SHP77 treated with DMSO at 0.1 percent for 48 hours (cell line): ENCODE measurements at places on chromosomes 3 and 15.
A peak's percentile ranks its signal among the peaks of the same experiment; 100 is the strongest.

DNA sequence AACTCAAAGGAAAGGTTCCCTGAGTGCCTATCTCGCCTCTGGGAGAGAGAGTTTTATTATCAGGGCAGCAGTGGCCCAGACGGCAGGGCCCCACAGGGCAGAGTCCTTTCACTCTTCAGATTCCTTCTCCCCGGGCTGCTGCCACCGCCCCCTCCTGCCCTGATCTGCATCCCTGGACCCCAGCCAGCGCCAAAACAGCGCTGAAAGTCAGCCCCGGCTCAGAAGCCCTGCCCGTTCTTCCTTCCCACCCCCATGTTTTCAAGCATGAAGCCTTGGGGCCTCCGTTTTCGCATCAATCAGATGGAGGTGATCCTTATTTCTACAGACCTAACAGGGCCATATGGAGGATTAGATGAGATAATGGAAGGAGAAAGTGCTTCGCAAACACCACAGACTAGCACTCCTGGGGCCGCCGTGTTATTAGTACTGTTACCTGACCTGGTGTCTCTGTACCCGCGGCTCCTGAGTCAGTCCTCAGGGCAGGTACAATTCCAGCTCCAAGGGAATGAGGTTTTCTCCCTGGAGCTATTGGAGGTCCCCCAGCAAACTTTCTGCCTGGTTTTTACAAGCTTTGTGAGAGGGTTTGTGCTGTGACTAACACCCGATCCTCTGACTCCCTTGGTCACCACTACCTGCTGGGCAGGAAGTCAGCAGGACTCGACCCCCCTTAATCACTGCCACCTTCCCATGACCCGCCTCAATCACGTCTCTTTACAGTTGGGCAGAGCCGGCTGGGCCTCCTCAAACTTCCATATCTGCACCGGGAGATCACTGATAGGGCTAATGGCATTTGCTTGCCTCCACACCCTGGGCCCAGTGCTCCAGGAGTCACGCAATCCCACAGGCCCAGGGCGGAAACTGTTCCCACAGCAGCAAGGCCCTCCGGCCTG is 39.5 kb upstream of the TSEN2 start:
- DNase-seq, result no peak

GRCh38 chr15:85780225-85780985 is 14.3 kb downstream of the KLHL25 start:
- no peak for DNase-seq

DNA sequence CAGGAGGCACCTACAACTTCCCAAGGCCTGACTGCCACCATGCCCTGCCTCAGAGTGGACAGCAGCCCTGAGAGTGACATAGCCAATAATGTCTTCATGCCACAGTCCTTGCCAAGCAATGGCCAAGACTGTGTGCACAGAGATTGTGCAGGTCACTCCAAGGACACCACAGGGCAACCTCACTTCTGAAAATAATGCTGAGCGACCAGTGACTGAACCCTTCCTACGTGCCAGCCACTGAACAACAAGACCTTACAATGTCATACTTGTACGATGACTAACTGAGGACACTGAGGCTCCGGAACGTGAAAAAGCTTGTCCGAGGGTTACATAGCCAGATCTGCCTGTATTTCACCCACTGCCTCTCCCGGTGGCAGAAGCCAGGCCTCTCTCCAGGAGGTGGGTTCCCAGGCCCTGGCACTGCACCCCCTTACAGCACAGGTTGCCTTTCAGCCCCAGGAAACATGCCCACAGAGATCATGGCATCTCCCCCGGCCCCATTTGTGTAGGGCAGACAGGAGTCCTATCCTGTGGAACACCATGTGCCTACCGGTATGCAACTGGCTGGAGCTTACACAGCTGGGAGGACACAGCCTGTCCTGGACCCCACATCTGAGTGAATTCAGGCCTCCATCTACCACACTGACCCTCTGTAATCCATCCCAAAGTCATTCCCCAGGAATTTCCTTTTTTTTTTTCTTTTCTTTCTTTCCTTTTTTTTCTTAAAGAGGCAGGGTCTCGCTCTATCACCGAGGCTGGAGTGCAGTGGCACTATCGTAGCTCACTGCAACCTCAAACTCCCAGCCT is 72.3 kb downstream of the SLC12A8 start:
- no peak for DNase-seq

- no peak for DNase-seq
Measured at GRCh38 chr3:40170395-40170794, 139.1 kb upstream of the EIF1B start.

DNA sequence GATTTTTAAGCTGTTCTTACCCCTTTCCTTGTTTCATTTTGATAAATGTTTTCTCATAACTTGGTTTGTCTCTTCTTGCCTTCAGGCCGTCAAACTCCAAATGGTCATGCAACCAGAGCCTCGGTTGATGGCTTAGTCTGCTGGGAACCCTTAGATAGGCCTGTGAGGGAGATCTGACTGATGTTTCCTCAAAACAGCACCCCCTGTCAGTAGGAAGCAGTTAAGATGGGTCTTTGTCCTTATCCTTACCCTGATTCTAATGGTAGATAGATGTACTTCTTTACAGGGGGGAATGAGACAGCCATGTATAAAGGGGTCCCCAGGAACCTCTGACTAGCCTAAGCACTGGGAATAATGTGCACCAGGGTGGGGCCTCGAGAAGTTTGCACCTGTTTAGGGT is 16.3 kb upstream of the OR5H1 start:
- DNase-seq, result no peak

- DNase-seq, result no peak
Measured at GRCh38 chr3:39631136-39631535, 163.7 kb downstream of the MOBP start.

- DNase-seq, result no peak
Measured at GRCh38 chr3:136177876-136178275, 18.3 kb downstream of the MSL2 start.

DNA sequence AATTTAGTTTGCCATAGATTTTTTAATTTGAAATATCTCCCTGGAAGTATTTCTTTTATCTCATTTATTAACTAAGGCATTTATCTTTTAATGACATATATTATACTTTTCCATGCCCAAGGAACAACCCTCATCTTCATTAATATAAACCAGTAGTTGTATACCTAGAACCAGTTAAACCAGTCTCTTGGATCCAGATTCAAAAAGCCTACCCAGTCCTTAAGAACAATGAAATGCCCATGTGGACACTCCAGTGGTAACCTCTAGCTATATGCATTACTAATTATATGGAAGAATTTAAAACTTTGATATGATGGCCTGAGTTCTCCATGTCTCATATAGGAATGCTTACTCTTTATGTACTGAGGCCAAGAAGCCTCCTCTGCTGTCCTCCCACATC is 4.8 kb downstream of the SIDT1 start:
- DNase-seq, result no peak

- no peak for DNase-seq
Measured at GRCh38 chr3:79199966-79200365, 567.8 kb downstream of the ROBO1 start.

GRCh38 chr3:36303286-36303685 is 77.0 kb upstream of the STAC start:
- DNase-seq, result no peak

DNA sequence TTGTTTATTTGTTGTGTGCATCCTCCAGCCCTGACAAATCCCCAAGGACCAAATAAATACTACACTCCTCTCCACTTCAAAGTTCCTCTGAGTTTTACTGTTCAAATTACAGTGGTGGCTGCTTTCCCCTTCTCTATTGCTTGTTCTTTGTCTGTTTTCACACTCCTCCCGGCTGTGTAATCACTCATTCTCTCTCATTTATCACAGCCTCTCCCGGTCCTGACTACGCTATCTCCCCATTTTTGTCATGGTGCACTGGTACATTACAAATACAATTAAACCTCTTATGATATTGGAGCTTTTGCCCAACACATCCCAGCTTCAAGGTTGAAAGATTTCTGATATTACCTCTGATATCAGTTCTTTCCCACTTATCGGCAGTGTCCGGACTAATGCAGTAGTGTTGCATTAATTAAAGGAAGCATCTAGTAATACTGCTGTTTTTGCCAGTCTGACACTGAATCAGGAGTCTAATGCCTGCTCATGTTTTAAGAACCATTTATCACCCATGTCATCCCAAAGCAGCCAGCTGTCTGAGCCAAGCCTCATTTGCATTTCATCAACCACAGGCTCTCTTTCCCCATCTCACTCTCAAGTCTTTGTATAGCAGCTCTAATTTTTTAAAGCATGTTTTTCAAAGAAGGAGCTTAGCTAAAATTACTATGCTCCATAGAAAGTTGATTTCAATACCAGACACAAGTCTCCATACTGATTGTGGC is 740.5 kb downstream of the ROBO2 start:
- no peak for DNase-seq

GRCh38 chr3:144556392-144556791 is 584.8 kb downstream of the DIPK2A start:
- DNase-seq, result no peak

- no peak for DNase-seq
Measured at GRCh38 chr3:133271539-133271938, 128.3 kb upstream of the BFSP2 start.

- DNase-seq, result peak; percentile 41
Measured at GRCh38 chr3:148309390-148310035, 388.2 kb upstream of the AGTR1 start.

DNA sequence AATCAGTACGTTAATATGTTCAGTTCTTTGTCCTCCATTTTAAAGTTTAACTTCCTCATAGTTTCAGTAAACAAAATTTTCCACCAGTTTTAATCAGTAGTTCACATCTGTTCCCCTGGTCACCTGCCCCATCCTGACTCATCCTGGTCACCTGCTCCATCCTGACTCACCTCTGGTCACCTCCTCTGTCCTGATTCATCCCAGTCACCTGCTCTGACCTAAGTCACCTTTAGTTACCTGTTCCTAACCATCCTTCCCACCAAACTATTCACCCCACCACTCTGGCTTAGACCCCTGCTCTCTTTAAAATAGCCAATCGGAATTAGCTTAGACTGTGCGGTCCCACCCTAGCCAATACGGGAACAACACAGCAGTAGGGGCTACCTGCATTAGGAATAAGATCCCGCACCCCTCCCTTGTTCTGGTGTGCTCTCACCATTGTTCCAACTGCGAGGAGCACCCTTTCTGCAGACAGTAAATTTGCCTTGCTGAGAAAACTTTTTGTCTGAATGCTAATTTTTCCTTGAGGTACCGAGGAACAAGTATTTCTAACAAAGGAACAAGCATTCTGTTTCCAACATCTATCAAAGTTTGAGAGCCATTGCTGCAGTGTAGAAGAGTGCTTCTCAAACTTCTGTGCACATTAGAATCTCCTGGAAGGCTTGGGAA is 169.3 kb downstream of the ADAMTS17 start:
- no peak for DNase-seq

DNA sequence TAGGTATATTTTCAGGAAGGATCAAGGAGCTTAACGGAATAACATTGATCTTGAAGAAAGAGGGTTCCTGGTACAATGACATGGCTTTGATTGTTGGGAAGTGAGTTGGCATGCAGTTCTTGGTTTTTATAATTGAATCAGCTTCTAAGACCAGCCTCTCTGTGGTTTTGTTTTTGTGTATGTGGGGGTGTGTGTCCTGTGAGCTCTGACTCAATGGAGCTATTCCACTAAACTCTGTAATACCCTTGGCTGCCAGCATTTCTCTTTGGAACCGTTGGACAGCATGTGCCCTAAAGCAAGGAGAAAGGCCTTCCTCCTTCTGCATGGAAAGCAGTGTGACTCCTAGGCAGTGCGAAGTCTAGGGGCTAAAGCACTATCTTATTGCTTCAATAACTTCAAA is 124.8 kb downstream of the EDEM1 start:
- DNase-seq, result no peak

GRCh38 chr15:61764141-61764540 is 296.1 kb downstream of the VPS13C start:
- DNase-seq, result no peak

GRCh38 chr3:132840201-132840700 is 118.0 kb upstream of the NPHP3 start:
- no peak for DNase-seq

- DNase-seq, result no peak
Measured at GRCh38 chr15:83099290-83099689, 8.2 kb upstream of the TM6SF1 start.

DNA sequence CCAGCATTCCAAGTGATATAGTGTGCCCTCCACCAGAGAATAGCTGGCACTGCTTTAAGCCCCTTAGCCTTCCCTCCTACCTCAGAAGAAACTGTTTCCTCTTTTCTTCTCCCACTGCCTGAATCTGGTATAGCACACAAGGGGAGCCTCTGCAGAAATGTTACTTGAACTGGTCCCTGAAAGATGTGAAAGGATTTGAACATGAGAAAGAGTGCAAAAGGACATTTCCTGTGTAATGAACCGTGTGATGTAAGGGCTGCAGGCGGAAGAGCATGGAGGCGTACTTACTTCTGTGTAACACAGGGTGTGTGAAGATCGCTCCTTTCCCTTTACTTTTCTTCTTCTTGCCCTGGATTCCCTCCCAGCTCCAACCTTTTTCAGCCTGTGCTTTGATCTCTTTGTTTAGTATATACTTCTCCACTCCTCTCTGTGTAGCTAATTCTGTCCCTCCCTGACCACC is 8.4 kb downstream of the TMOD3 start:
- DNase-seq, result no peak

- DNase-seq, result no peak
Measured at GRCh38 chr3:126103121-126104027, 19.4 kb upstream of the SLC41A3 start.

DNA sequence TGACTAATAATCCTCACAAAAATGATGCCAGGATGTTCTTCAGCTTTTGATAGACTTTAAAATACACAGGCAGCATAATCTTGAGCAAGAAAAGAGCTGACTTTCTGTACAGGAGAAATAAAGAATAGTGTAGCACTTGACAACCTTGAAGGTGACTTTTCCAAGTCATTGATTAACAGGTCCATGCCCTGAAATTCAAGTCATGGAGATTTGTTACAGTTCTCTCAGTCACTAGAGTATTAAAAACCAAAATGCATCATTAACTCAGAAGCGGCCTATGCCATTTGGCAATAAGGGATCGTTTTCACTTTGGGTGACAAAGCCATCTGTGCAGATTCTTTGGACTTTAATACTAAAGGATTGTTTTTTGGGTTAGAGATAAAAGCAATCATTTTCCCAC is 692.7 kb upstream of the SGO1 start:
- no peak for DNase-seq

GRCh38 chr3:132232231-132232792 is 84.9 kb upstream of the ACP3 start:
- DNase-seq, result no peak

GRCh38 chr3:33911525-33912322 is 113.3 kb downstream of the PDCD6IP start:
- no peak for DNase-seq

DNA sequence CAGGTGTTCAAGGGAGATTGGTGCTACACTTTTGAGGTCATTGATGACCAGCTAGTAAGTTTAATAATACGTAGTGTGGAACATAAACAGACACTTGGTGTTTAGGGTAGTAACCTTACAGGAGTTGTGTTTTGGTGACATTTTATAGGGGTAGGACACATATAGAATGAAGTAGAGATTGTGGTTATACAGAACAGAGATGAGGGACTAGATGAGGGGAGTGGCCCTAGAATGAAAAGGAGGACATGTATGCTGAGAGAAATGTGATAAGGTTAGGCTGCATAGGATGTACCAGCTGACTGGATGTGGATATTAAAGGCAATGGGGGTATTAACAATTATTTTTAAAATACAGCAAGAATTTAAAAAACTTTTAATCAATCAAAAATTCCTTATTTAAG is 8.0 kb downstream of the MBNL1 start:
- no peak for DNase-seq

GRCh38 chr15:25342629-25343028 is 96.2 kb downstream of the UBE3A start:
- no peak for DNase-seq
